GM12864 (cell line): ENCODE measurements at places on chromosomes 7 and 10.

DNA sequence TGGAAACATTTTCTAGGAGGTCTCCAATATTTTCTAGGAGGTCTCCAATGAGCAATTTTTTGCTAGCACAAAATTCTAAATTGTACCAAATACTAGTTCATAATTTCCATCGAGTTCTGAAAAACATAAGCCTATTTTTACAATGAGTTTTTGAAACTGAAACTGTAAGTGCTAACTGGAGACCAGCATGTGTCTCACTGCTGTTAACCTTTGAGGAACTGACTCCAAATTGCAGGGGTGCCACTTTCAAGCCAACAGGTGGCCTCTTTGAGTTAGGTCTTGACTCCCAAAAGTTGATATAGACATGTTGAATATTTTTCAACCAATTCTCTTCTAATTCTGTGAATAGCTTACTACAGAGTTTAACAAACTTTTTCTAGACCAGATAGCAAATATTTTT, 58.8 kb downstream of the CAV1 start:
- DNase-seq = peak; percentile 91

DNA sequence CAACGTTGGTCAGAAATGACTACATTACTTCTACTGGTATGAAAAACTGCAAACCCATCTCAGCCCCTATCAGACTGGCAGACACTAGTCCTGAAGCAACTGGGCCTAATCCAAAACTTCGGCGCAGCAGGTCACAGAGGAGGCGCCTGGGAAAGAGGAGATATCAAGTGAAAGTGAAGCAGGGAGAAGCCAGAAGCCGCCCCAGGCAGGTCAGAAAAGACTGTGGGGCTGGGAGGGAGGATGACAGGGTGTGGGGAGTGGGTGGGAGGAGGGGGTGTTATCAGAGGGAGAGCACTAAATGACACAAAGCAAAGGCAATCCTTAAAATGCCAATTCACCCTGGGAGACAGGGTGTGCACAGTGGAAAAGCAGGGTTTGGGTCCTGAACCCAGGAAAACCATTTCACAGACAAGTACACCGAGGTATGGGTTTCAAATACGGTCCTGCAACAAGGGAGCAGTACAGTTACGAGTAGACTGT, 731 bp downstream of the CHCHD3 start:
- no peak for DNase-seq

DNA sequence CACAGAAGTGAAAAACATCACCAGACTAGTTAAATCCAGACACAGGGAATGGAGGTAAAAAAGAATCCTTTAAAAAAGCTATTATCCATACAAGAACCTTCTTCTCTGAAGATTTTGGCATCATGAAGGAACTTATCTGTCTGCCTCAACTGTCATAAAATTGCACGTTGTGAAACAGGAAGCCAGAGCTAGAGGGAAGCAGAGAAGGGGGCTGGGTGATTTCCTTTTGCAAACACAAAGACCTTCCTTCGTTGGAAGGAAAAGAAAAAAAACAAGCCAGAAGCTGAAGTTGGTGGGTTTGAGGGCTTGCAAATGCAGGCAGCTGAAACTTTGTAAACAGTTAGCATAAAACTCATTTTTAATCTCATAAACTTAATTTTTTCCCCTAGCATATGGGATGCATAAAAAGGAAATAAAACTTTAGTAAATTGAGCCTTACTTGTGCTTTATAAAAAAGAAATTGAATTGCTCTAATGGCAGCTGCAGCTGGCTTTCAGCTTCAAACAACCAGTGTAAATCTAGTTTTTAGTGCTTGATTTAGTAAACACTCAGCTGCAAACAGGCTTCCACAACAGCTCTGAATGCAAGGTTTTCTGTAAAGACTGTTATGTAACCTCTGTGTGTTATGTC, 101.6 kb downstream of the OTUD1 start:
- DNase-seq = no peak

DNA sequence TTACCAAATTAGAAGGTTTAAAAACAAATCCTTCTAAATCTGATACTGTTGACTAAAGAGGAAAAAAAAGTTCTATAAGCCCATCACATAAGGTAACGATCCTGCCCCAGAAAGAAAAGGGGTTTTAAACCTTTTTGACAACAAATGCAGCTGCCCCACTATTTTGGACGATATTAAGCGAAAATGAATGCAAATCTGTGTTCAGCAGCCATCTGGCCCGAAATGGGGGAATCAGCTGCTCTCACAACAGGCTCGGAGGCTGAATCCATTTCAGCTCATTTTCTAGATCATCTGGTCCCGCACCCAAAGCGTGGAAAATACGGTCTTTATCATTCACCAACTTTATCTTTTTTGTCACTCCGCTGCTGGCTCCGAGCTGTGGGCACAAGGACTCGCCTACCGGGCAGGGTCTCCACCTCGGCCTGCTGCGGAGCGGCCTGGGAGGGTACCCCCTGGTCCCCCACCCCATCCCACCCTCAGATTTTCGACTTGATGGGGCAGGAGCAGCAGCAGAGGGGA, 2.4 kb upstream of the EBF3 start:
- DNase-seq = no peak

DNA sequence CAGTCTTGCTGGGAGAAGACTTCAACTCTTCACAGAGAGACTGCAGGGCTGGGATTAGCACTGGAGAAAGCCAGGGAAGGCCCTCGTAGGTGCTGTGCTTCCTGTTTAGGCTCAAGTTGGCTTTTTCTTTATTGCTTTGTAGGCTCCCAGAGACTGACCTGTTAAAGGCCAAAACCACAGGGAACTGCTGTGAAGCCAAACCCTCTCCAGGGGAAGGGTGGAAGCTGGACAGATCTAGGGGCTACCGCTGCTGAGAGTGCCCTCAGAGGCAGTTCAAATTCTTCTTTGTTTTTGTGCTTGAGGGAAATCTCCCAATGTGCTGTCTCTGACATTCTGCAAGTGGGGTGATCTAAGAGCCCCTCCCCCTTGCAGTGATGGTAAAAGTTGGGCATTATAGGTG, 198.4 kb downstream of the CNTNAP2 start:
- DNase-seq = no peak

- peak; percentile 99 for DNase-seq
These were observed 52.0 kb upstream of the SMNDC1 start for GRCh38 chr10:110356628-110357245.

DNA sequence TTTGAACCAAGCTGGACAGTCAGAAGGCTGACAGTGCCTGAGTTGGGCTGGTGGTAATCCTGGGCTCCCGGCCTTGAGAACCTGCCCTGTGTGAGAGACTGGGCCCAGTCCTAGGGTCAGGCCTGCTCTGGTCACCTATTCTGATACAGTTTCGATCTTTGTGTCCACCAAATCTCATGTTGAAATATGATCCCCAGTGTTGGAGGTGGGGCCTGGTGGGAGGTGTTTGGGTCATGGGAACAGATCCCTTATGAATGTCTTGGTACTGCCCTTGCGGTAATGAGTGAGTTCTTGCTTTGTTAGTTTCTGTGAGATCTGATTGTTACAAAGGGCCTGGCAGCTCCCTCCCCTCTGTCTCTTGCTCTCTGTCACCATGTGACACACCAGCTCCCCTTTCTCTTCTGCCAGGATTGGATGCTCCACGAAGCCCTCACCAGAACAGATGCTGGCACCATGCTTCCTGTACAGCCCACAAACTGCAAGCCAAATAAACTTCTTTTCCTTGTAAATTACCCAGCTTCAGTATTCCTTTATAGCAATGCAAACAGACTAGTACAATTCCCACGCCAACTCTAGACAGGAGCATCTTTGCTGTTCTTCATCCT, 111.8 kb upstream of the ZNF438 start:
- DNase-seq = no peak

DNA sequence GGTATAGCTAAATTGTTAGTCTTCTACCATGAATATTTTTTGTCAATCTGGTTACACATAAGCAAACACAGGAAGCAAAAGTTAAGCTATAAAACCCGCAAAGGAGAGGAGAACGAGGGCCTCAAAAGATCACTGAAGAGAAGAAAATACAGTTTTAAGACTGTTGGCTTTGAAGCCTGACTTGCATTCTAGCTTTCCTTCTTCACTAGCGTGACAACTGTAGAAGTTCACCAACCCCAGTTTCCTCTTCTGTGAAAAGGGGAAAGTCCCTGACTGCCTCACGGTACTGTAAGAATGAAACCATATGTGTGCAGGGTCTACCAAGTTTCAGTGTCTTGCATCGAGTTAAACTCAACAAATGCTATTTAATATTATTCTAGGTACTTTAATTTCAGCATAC, 7.5 kb upstream of the LRRN3 start:
- DNase-seq = peak; percentile 80

- no peak for DNase-seq
These were observed 2.4 kb upstream of the MEOX2 start for GRCh38 chr7:15688911-15689310.

GRCh38 chr7:128738570-128739047, 550 bp upstream of the CALU start:
- no peak for DNase-seq

GRCh38 chr7:14201353-14201752, 211.9 kb upstream of the ETV1 start:
- DNase-seq = no peak

DNA sequence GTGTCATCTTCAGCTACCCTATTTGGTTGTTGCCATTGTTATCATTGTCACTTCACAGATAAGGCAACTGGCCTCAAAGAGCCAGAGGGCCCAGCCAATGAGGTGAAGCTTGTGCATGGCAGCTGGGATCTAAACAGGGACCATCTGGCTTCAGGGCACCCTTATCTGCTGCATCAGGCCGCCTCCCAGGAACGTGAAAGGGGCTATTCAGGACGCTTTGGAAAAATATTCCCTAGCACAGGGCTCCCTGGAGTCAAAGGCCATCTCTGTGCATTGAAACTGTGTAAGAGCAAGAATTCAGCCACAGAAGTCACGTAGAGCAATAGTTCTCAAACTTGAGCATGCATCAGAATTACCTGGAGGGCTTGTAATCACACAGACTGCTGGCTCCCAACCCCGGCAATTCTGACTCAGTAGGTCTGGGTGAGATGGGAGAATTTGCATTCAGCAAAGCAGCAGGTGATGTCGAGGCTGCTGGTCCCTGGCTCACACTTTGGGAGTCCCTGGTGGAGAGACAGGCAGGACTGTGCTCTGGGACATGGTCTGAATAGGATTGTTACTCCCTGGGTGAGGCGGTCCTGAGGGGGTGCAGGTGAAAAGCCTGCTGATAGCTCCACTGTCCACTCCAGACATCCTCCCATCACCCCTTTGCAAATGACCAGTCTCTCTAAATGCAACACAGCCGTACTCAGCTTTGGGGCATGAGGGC, 21.5 kb upstream of the PLEKHA1 start:
- no peak for DNase-seq

GRCh38 chr10:37754538-37755323, 102.7 kb downstream of the ZNF248 start:
- no peak for DNase-seq

- peak; percentile 98 for DNase-seq
These were observed 203.6 kb upstream of the MKLN1 start for GRCh38 chr7:131124001-131124629.

DNA sequence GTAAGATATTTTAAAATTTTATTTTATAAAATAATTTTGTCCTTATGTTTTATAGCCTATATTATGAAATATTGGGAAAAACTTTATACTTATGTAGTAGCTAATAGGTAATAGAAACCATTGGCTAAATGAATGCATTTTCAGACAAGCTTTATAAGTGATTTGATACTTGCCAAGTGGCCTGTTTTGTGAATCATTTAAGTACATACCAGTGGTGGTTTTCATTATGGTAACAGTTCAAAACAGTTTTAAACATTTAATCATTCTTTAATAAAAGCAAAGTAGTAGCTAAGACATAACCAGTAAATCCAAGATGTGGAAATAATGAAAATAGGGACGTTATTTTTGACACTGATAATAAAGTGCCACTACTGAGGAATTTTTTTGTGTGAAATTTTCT, 182.2 kb downstream of the PHF14 start:
- DNase-seq = no peak

- no peak for DNase-seq
These were observed 156.1 kb upstream of the CTBP2 start for GRCh38 chr10:125316436-125316835.

GRCh38 chr10:600876-601659, 88.4 kb downstream of the DIP2C start:
- DNase-seq = no peak

- DNase-seq = no peak
These were observed 549.1 kb downstream of the LRMDA start for GRCh38 chr10:75980419-75981002.

GRCh38 chr10:132450466-132450824, 53.4 kb downstream of the PWWP2B start:
- DNase-seq = no peak

GRCh38 chr7:27700501-27700900, 37.8 kb upstream of the HIBADH start:
- DNase-seq = no peak

GRCh38 chr7:121384265-121384664, 11.8 kb downstream of the FAM3C start:
- DNase-seq = no peak

GRCh38 chr7:72058579-72058978, 353.6 kb downstream of the CALN1 start:
- DNase-seq = no peak

- no peak for DNase-seq
These were observed 46.3 kb downstream of the LRMDA start for GRCh38 chr10:75477680-75478079.

GRCh38 chr10:111128331-111129180, 51.7 kb downstream of the ADRA2A start:
- DNase-seq = no peak

GRCh38 chr10:114824391-114824790, 2.8 kb downstream of the FHIP2A start:
- no peak for DNase-seq

DNA sequence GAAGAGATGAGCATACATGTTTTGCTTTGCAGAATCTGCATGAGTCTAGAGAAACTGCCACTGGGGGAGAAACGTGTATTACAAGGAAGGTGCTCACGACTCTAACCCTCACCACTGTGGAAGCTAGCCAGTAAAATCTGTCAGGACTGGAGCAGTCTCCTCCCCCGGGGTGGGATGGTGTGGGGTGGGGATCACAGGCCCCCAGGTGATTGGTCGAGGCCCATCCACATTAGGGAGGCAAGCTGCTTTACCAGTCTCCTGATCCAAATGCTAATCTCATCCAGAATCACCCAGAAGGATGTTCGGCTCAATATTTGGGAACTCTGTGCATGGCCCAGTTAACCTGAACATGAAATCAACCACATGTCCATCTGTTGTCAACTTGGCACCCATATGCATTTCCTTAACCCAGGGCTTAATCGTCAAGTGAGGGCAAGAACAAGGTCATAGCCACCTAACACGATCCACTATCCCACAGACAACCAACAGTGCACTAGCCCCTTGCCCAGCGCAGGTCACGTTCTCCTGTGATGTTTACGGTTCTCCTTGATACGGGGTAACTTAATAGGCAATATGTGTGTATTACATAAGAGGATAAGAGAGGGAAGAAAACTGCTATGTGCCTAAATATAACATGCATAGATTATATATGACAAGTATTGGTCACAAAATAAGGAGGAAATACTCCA, 40.8 kb downstream of the DNAJB6 start:
- no peak for DNase-seq

DNA sequence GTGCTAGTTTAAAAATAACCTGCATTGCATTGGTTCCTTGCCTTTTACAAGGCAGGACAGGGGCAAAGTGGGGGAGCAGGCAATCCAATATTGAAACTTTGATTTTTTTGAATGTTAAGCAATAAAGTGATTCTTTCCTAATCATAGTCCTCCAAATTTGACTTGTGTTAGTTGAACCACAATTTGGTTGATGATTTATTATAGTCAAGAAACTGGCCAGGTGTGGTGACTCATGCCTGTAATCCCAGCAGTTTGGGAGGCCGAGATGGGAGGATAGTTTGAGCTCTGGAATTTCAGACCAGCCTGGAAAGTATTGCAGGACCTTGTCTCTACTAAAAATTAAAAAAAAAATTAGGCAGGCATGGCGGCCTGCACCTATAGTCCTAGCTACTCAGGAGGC, 27.9 kb upstream of the ABLIM1 start:
- DNase-seq = no peak
